ENCODE measurements at places on chromosomes 2 and 18. TPM values are rescaled to one million over a fixed set of nuclear protein-coding genes. Genes with fewer than 3 reads are reported as not detected.

GRCh38 chr2:239366740-239367139, 34.1 kb downstream of the HDAC4 start:
- DNase-seq, result no peak

- DNase-seq, result no peak
Measured at GRCh38 chr2:25980951-25981350, 1.3 kb downstream of the KIF3C start.

GRCh38 chr2:236550701-236551465, 18.7 kb upstream of the ACKR3 start:
- DNase-seq, result no peak

DNA sequence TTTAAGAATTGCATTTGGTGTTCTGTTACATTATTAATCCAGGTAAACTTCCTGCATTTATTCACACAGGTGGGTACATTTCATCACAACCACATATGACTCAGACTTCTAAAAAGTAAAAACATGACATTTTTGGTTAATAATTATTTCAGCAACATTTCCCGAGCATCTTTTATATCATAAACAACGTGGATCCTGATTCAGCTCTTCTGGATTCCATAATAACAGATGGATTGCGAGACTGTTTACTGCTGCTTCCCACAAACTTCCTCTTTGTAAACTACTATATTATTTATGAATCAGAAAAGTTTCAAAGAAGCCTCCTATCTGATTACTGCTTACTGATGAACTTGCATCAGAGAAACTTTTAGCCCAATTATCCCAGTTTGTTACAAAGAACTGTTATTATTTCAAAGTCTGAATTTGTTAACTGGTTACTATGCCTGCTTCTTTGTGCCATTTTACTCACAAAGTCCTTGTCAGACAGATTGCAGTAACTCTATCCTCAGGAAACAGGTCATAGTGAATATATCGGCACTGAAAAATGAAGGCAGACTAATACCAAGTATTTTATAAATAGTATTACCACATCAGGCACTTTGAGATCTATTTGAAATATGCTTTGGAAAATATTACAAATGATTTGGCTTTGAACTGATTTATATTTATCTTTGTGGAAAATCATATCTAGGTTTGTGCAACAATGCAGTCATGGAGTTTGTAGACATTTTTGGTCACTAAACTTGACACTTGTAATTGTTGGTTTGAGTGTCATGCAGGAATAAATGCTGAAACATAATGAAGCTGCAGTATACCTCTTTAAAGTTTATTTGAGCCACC, 511.6 kb downstream of the PLCL1 start:
- no peak for DNase-seq

GRCh38 chr2:191661097-191661924, 16.6 kb upstream of the NABP1 start:
- no peak for DNase-seq

GRCh38 chr2:60548845-60549237, 4.6 kb downstream of the BCL11A start:
- no peak for DNase-seq

DNA sequence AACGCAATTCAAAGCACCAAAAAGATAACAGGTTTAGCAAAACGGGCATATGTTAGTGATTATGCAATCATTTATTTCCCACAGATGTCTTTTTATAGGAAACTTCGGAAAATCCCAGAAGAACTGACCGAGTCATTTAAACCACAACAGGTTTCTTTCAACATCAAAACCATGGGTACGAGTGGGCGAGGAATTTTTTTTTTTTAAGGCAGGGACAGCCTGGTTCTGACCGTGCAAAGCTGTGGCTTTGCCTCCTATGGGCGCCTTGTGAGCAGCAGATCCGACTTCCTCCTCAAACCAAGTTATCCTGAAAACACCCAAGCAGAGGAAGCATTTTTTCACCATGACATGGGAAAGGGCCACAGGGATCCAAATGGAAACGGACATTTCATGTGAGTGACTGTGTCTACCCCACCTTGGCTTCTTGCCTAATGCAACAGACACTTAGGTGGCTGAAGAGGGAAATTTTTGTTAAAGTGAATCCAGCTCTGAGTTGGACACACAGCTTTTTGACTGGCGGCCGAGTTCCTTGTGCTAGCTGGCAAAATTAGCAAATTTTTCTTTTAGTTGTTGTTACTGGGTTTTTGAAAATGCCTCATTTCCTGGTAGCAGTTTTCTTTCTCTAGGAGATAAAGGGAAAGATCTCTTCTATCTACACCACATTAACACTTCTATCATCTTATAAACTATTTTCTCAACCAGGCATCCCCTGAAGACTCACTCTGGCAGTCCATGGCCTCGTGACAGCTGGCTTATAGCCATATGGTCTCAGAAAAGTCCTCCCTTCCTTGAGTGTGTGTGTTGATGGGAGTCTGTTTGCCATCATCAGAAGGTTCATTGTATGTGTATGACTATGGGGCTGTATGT, 487.4 kb upstream of the ZEB2 start:
- DNase-seq, result peak; percentile 83

DNA sequence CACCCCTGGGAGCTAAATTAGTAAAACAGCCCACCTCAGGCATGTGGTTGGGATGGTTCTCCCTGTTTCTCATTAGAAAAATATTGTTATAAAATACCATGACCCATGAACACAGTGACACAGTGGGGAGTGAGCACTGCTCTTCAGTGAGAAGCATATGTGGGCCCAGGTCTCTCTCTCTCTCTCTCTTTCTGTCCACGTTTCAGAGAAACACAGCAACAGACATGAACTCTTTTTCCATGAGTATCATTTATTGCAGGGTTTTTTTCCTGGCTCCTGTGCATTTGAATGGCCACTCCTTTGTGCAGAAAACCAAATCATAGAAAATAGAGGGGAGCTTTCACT, 41.2 kb downstream of the CYRIA start:
- DNase-seq, result no peak

DNA sequence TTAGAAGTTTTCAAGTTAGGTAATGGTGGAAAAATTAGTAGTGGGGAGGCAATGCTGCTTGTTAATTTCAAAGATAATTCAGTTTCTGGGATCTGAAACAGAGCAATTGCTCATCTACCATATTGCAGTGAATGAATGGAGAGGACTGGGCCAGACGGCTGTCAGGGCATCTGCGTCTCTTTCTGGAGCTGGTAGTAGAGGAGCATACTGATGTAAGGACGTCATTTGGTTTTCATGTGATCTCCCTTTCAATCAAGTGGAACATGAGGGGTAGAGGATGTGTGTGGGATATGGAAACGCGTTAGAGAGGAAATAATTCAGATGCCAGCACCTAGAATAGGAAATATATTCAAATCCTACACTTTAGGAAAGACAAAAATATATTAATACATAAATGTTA, 490.3 kb downstream of the ADCYAP1 start:
- peak; percentile 85 for DNase-seq

DNA sequence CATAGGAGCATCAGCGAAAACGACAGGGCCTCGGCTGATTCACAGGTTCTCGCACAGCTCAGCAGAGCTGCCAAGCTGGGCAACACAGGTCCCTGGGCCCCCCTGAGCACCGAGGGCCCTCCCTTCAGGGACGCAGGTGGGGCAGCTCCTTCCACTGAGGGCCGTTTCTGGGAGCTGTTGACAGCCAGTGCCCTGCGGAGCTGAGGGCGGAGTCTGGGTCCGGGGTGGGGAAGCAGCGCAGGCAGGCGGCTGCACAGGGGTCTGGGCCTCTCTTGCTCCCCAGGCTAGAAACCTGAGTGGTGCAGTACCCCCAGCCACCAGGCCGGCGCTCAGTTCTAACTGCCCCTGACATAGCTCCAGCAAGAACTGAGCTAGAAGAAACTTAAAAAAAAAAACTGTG, 65.7 kb downstream of the PXDN start:
- DNase-seq, result no peak

GRCh38 chr2:60383401-60384143, 169.9 kb downstream of the BCL11A start:
- DNase-seq, result no peak

GRCh38 chr2:4272261-4272858, 569.0 kb downstream of the DCDC2C start:
- no peak for DNase-seq

DNA sequence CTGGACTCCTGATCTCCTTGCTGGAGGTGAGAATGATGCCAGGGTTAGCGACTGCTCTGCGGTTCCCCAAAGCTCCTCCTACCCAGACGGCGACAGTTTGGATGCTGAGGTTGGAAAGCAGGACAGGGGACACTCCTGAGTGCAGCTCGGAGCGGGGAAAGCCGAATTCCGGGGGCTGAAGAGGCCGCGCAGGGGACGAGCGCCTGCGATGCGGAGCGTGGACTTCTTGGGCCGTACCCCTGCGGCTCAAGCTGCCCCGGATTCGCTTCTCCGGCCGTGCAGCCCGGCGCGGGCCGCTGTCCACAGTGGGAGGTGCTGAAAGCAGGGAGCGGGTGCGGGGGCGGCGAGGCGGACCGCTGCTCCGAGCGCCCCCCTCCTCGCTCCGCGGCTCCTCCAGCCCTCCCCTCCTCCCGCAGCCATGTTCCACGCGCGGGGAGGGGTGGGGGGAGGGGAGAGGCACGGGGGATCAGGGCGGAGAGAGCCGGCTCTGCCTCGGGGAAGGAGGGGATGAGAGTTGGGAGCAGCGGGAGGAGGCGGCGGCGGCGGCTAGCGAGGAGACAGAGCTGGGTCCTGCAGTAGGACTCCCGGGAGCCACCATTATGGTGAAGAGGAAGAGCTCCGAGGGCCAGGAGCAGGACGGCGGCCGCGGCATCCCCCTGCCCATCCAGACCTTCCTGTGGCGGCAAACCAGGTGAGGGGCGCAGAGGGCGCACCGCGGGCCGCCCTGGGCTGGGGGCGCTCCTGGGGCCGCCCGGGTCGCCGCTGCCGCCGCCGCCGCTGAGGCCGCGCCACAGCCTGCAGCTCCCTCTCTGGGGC, at the start of gene UNC80:
UNC80 (plus strand) TSS at position 359 of the 816 bp plus-strand sequence; CDS start at position 600, 241 bp downstream.
- DNase-seq, result peak; percentile 61

DNA sequence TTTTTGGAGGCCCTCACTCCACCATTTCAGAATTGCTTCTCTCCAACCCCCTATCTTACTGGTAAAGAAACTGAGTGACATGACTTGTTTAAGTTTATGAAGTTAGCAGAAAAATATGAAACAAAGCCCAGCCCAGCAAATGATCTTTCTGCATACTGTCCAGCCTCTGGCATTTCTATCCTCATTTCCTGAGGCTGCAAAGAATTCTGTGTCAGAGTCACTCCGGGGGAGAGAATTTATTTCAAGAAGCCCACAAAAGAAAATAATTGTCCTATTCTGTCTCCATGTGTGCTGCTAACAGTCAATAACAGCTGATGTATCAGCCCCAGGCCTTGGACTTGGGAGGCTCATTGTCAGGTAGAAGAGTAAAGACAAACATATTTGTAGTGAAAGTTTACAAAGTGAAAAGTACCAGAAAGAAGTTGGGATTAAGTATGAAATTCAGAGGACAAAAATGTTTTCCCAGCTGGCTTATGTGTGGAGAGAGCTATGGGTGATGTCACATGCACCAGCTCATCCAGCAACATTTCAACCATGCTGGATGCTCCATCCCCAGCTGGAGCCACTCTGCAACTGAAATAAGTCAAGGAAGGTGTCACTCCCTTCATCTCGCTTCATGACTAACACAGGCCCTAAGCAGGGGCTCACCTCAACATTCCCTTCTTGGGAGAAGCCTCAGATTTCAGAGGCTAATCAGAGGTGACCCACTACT, 42.3 kb downstream of the TRABD2A start:
- no peak for DNase-seq

- no peak for DNase-seq
Measured at GRCh38 chr18:2312440-2312839, 258.9 kb downstream of the METTL4 start.

DNA sequence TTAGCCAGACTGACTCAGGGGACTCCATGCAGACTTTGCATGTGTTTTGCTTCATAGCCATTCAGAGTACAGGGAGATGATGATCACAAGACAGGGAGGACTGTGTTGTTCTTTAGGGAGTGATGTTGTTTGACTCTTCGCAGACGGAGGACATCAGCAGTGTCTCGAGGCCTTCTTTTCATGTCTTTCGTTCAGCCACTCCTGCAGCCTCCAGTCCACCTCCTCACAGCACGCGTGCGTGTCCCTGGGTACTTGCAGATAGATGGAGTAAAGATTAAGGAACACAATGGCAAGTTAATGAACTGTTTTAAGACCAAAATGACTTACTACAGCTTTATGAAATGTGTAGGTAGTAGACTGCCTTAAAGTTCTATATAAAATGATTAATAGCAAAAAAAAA, 114.7 kb downstream of the MAP4K4 start:
- DNase-seq, result no peak

- DNase-seq, result no peak
Measured at GRCh38 chr2:200168641-200169555, 137.6 kb upstream of the SPATS2L start.

GRCh38 chr2:168245074-168245825, 2.1 kb downstream of the STK39 start:
- DNase-seq, result no peak

GRCh38 chr2:68377137-68377780, 12.2 kb downstream of the PLEK start:
- no peak for DNase-seq

- DNase-seq, result no peak
Measured at GRCh38 chr2:152383702-152384101, 48.7 kb downstream of the FMNL2 start.

DNA sequence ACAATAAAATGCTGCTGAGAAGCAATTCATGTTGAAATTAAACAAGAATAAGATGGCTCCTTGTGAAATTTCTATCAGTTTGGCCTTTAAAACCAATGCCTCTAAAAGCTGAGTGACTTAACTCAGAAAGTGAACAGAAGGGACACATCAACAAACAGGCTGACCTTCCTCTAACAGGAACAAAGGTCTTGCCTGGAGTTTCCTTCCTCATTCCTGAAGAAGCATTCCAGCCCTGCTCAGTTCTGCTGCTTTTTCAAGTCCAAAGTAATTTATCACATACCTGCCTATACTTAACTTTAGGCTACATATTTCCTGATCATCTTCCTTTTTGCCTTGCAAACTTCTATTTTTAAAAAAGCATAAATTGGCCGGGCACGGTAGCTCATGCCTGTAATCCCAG, 14.1 kb downstream of the PTRHD1 start:
- DNase-seq, result no peak

DNA sequence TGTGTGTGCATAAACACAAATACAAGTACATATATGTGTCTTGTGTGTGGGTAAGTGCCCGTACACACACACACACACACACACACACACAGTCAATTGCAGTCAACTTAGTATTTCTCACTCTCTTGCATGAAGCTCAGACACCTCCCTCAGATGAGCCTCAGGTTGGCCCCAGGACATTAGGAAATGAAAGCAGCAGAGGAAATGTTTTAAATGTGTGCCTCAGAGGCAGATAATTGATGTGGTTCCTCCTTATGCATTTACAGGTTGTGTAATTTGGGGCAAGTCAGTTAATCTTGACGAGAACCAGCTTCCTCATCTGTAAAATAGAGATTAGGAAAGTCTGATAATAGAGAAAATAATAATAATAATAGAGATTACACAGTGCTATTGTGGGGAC, 814.0 kb upstream of the ID2 start:
- DNase-seq, result no peak

Gene IL1F10
- not detected for total RNA-seq

Gene NOL4
- total RNA-seq, result not detected

Gene POMC
- total RNA-seq, result not detected

Gene OBSL1
- total RNA-seq, result 34.7 TPM

Gene PID1
- 0.95 TPM for total RNA-seq

Gene WDR12
- 206 TPM for total RNA-seq

Gene RAX
- not detected for total RNA-seq

Gene NDUFB3
- total RNA-seq, result 184 TPM

Gene GALM
- 27.6 TPM for total RNA-seq

Gene EFHD1
- 0.71 TPM for total RNA-seq

Gene AQP12B
- total RNA-seq, result not detected

Gene FBXO15
- 1.0 TPM for total RNA-seq
